ENCODE measurements at places on chromosomes 4 and X.

DNA sequence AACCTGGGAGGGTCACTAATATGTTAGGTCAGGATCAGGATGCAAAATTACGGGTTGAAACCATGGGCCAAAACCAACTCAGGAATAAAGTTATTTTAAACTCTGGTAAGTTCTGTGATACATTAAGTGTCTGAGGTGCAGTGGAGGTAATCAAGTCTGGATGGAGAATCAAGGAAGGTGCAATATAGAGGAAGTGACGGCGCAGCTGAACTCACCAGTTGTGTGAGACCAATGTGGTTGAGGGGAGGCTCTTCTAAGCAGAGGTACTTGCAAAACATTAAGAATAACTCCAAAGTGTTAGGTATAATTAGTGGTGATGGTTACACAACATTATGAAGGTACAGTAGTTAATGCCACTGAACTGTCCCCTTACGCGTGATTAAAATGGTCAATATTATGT is 19.7 kb downstream of the GAB3 start:
- peak; percentile 36 for DNase-seq

DNA sequence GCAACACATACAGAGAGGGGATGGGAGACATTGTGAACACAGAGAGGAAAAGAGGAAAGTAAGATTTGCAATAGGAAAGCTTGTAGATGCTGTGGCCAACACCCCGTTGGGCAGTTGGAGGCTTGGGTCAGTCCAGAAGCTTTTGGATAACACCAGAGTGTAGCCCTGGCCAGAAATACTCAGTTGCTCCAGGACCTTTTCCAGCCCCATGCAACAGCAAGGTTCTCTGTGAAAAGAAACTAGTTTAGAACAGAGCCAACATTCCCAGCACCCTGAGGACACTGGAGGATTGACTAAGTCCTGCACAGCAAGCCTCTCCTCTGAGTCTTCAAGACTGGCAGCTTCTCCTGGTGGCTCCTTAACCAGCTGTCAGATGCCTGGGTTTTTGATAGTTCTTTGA is 27.9 kb upstream of the NAF1 start:
- DNase-seq = no peak

GRCh38 chrX:110568441-110568840 is 209.8 kb downstream of the RTL9 start:
- no peak for DNase-seq

DNA sequence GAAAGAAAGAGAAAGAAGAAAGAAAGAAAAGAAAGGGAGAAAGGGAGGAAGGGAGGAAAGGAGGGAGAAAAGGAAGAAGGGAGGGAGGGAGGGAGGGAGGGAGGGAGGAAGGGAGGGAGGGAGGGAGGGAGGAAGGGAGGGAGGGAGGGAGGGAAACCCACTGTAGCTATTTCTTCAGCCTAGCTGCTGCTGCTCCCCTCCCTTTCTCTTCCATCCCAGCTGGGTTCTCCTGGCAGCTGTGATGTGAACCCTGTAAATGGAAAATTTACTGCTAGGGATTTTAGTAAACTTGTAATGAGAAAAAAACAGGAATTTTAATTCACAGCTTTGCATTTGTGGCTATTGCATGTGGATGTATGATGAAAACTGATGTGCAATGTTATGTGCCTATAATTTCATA is 8.0 kb downstream of the NR0B1 start:
- no peak for DNase-seq

DNA sequence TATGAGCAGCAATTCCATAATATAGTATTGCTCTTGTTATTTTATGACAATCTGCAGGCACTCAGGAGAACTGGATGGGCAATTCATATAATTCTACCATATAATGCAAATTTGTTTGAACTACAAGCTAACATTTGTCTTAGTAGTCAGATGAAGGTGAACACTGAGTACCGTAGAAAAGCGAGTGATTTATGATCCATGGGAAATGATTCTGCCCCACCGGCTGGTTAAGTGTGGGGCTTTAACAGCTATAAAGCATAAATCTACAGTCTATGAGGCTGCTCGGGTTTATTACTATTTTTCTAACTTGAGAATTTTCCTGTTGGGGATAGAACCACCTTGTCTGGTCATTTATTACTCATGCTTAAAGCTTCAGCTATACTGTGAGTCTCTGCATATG is 275.5 kb downstream of the PCDH10 start:
- DNase-seq = no peak

DNA sequence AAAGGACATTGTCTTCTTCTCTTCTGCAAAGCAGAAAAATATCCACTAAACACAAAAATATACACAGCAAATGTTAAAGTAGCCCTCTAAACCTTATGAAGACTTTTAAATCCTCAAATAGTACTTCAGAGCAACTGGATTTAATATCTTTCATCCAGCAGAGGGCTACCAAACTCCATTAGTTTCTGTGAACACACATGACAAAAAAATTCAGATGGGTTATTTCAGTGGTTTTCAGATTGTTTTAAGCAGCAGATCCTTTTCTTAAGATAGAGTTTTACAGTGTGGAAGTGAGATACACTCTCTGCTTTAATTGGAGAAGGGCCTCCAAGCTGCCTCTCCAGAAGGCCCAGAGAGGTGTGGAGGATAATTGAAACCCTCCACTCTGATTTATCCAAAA is 56.7 kb downstream of the ANK2 start:
- DNase-seq = no peak

GRCh38 chrX:2262668-2263055 is 238.1 kb downstream of the DHRSX start:
- DNase-seq = no peak

DNA sequence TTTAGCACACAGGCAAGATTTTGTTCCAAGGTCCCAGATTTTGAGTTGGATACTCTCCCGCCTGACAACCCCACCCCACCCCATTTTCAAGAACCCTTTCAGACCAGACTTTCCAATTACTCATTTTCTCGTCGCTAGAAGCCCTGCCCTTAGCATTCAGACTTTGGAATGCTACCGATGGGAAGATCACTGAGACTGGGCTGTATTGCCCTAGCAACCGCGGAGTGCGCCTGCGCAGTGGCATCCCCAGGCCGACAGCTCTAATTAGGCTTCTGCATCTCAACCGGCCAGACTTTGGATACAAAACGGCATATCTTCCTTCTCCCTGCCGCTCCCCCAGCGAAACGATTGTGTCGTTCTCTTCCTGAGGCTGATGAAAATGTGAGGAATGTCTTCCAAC is 3.4 kb downstream of the MAGEE2 start:
- no peak for DNase-seq

DNA sequence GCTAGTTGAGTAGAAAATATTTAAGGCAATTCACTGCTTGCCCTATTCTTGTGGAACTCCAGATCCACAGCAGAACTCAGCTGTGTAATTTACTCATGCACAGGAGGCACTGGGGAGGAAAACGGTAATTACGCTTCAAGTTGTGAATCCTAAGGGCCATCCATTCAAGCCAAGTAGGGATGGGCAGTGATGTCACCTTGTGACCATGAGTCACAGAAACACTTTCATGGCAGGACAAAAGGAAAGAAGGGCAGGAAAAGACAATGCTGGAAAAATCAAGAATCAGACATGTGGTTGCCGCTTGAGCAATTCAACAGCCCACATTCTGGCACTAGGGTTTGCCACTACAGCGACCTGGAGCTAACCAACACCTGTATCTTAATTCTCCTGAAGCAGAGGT is 1.4 kb downstream of the PAQR3 start:
- DNase-seq = no peak

DNA sequence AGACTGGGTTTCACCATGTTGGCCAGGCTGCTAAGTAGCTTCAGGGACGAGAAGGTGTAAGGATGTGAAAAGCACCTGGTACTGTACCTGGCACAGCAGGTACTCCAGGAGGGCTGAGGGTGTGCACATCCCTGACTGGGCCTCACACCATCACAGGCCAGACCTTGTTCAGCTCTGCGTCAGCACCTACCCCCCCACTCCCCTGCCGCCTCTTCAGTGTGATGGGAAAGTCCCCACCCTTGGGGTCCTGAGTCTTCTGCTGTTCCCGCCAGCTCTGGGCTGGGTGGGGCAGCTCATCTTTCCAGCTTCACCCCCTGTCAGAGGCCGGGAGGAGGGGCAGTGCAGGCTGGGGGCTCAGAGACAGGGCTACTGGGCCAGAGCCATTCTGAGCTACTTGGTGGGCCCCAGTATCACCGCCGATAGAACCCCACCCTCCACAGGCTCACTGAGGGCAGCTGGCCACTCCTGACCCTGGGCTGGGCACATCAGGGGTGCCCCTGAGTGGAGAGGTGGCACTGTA is 6.7 kb upstream of the SH3BP2 start:
- peak; percentile 57 for DNase-seq

DNA sequence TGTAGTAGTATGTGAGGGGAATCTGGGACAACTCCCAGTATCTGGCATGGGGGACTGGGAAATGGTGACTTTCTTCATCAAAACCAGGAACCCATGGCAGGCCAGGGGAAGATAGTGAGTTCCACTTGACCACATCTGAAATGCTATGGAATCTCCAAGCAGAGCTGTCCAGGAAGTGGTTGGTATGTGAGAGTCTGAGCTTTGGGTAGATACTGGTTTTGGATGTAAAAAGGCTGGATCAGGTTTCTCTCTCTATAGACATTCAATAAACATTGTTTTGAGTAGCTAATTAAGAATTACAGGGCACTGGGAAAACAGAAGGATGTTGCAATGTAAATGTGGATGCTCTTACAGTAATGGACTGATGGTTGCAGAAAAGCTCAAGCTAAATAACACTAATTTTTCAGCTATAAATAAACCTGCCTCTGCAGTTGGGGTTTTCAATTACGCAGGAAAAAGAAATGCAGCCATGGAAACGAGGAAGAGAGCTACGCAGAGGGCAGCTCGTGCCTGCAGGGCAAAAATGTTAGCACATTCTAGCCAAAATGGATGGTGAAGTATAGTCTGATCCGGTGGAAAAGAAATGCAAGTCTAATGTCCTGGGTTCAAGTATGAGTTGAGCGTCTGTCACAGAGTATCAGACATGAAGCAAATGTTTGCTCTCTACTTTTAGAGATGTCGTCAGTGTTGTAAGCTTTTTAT is 13.4 kb upstream of the CHRNA9 start:
- DNase-seq = no peak

GRCh38 chr4:74619931-74620702 is 174.2 kb downstream of the BTC start:
- DNase-seq = no peak

DNA sequence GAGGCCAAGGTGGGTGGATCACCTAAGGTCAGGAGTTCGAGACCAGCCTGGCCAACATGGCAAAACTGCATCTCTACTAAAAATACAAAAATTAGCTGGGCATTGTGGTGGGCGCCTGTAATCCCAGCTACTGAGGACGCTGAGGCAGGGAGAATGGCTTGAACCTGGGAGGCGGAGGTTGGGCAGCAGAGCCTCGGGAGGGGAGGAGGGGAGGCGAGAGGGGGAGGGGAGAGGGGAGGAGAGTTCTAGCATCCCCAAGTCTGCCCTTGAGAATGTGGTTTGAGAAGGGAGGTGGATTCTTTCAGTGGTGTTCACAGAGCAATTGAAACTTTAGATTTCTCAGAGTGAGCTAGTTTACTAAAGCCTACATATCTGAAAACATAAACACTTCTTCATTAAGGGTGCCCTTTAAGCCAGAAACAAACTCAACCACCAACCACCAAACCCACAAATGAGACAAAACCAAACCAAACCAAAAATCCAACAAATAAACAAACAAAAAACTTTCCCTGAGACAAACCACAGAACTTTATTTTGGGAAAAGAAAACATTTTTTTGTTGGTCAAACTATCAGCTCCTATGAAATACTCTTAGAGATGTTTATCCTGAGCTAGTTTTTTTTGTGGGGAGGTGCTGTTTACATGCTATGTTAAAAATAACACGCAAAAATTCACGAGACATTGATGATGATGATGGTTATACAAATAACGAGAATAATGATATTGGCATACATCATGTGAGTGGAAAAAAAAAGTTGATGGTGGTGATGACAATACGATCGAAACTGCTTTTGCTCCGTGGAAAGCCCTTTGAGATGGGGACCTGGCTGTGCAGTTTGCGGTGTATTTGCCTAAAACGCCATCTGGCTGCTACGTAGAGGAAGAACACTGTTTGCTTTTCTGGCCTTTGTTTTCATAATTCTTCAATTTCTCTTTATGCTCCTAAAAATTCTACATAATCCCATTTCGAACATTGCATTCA is 98.2 kb upstream of the PRKX start:
- peak; percentile 47 for DNase-seq

GRCh38 chr4:128810331-128810870 is 901 bp downstream of the JADE1 start:
- DNase-seq = no peak

- no peak for DNase-seq
These were observed 33.4 kb downstream of the SULT1B1 start for GRCh38 chr4:69726971-69727370.

DNA sequence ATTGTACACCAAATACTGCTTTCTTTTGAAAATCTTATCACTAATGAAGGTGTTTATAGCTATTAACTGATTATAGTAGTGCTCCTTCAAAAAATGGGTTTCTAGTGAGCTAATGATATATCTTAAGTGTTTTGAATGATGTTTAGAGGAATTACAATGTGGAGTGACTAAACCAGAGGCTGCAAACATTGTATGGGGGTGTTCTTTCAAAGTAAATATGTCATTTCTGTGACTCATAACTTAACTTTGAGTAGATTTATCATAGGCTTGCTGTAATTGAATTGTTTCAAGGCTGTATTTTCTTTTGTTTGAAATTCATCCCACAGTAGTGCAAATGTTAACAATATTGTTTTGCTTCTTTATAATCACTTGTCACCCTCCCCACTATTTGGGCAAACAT is 141.6 kb downstream of the IL1RAPL2 start:
- no peak for DNase-seq

DNA sequence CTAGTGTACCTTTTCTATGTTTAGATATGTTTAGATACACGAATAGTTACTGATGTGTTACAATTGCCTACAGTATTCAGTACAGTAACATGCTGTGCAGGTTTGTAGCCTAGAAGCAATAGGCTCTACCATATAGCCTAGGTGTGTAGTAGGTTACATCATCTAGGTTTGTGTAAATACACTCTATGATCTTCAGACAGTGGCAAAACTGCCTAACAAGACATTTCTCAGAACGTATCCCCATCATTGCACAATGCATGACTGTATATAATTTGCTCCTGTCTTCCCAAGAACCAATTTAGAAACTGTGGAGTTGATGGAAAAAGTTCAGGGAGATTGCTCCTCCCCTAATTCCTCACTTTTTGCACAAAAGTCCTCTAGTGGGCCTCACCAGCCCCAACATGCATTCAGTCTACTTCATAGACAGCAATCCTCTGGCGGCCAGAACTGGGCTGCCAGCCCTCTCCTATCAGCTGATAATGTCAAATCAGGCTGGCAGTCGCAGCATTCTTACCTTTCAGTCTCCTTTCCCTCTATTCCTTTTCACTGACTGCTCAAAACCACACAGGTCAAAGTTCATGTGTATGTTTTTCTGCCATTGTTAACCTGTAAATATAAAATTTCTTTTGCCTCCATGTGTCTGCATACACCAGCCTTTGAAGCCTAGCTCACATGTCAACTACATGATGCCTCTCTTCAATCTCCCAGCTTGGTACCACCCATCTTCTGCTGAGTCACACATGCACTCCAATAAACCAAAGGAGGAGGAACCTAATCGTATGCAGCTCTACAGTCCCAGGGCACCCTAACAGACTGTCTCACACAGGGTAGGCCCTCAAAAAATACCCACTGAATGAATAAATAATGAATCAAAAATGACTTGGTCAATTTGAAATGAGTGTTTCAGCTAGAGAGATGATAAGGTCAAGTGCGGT is 32.0 kb downstream of the BCLAF3 start:
- no peak for DNase-seq

- DNase-seq = no peak
These were observed 19.0 kb downstream of the CXXC4 start for GRCh38 chr4:104475652-104476051.

- DNase-seq = no peak
These were observed 236.6 kb downstream of the RASL11B start for GRCh38 chr4:53098681-53099121.
